ENCODE measurements at places on chromosomes 6 and 20.

DNA sequence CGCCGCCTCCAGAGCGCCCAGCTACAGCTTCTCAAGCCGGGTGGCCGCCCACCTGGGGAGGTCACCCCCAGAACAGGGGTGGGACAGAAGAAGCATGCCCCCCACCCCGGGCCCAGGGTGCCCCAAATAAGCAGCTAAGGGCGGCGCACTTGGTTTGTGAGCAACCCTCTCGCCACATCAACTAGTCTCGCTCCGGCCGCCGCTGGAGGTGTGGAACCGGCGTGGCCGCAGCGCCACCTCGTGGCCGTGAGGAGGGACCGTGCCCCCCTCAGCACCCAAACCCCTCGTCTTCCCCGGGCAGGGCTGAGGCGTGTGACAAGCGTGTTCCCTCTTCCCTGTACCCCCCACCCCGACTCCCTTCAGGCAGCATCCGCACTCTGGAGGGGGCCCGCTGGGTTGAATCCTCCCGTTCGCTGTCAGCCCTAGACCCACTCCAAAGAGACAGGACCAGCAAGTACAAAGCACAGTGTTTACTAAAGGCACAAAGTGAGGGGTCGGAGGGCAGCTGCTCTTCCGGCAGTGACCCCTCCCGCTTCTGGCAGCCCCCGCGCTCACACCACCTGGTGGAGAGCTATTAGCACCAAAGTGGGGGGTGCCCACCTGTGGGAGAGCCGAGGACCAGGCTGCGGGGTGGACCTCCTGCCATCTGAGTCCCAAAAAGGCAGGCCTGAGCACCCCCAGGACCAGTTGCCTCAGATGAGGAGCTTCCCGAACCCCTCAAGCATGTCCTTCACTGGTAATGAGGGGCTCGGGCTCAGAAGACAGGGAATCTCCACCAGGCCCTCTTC, 45.4 kb downstream of the MDFI start:
- peak; percentile 53 for DNase-seq

- DNase-seq, result no peak
Observed at GRCh38 chr6:125485757-125486156, 184.0 kb upstream of the HDDC2 start.

GRCh38 chr6:169118346-169118830, 135.3 kb downstream of the THBS2 start:
- no peak for DNase-seq

DNA sequence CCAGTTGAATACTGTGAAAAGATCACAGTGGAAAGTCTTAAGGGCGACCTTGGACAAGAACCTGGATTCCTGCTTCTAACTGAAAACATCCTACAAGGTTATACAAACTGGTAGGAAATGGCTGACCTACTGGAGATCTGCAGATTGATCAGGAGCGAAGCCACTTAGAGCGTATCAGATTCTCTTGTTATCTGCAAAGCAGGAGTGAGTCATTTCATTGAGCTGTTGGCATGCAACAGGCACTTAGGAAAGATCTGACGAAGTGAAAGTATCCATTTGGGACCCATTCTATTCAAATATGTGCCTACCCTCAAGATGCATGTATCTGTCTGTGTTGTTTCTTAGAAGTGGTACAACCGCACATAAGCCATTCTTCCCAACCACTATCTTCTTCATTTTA, 131.2 kb upstream of the RIN2 start:
- no peak for DNase-seq

DNA sequence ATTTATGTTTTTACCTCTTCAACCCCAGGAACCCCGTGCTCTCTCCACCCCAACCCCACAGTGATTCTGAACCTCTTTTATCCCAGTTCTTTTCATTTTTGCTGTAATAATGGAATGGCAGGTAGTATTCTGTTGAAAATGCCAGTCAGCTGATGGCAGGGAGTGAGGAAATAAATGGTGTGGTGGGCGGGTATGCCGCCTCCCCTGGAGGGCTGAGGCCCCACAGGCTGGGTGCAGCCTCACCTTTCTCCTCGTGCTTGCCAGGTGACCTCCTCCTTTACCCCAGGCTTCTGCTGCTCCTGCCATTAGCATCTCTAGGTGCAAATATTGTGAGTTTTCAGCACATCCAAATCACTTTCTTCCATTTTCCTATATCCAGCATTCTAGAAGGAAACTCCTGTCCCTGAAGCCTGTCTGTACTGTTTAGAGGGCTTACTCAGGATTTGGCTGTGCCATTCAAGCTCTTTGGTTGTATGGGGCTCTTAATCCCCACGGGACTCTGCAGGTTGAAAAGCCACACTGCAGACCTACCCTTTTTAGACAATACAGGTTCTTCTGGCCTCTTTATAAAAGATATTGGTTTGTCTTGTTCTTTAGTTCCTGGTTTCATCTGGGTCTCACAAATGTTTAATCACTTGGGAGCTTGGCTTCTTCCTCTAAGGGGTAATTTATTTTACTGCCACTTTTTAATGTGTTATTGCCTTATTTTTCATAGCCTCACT, 201.8 kb downstream of the JARID2 start:
- no peak for DNase-seq

Data from A549 (cell line).